ENCODE measurements at places on chromosomes 11 and 22. TPM values are rescaled to one million over a fixed set of nuclear protein-coding genes. Genes with fewer than 3 reads are reported as not detected.

- no peak for DNase-seq
Measured at GRCh38 chr22:20487715-20488114, 7.9 kb downstream of the KLHL22 start.

DNA sequence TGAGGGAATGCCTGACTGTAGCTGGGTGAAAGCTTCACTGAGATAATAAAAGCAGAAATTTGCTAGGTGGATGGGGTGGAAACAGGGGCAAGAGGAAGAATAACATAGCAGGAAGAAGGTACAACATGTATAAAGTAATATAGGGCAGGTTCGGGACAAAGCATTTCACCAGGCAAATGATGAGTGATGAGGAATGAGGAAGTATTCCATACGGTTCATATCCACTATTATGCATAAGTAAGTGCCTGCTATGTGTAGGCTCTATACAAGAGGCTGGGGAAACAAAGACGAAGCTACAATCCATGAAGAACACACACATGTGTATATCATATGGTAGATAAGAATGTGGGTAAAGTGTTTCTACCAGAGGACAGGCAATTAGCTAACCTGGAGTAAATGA is 7.9 kb downstream of the NDUFC2 start:
- no peak for DNase-seq

GRCh38 chr11:117197006-117197405 is 2.2 kb upstream of the TAGLN start:
- no peak for DNase-seq

- DNase-seq: no peak
Measured at GRCh38 chr11:62068730-62069129, 55.1 kb upstream of the INCENP start.

The CTSW gene
- total RNA-seq: 0.59 TPM

The DGAT2 gene
- total RNA-seq: 79.3 TPM
